ENCODE measurements at places on chromosomes 1 and 21. TPM values are rescaled to one million over a fixed set of nuclear protein-coding genes. Genes with fewer than 3 reads are reported as not detected.
A peak's percentile ranks its signal among the peaks of the same experiment; 100 is the strongest.

The VHLL gene
- not detected for total RNA-seq

The CELA2A gene
- not detected for total RNA-seq

DNA sequence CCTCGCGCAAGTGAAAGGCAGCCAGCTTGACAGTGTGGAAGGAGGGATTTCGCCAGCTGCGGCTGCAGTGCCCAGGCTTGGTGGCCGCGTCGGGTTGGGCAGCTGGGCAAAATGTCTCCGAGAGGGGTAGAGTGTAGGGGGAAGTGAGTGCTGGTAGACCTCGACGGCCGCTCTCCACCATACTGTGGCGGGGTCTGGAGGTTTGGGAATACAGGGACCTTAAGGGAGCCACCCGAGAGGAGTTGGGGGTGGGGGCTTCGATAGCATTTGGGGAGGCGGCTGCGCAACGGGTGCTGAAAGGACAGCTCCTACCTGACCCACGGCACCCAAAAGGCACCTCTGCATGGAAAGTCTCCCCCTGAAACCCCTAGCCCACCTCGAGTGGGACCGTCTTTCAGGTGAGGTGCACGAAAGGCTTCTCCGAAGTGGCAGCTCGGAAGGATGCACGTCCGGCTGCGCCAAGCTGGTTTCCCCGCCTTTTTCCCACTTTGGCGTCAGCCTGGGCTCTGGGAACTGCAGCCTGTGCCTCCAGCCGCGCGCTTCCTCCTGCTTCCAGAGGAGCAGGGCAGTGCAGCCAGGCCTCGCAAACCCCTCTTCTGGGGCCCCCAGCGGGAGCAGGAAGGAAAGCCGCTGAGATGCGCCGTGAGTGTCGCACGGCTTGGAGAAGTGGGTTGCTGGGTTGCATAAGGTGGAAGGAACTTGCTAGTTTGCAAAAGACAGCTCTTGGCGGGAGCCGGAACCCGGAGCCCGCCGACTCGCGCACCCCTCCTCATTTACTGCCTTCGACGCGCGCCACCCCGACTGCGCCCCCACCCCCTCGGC, 531 bp upstream of the HMGN2 start:
- peak; percentile 76 for DNase-seq

- no peak for DNase-seq
These were observed 486.2 kb upstream of the VAMP3 start for GRCh38 chr1:7284839-7285435.

DNA sequence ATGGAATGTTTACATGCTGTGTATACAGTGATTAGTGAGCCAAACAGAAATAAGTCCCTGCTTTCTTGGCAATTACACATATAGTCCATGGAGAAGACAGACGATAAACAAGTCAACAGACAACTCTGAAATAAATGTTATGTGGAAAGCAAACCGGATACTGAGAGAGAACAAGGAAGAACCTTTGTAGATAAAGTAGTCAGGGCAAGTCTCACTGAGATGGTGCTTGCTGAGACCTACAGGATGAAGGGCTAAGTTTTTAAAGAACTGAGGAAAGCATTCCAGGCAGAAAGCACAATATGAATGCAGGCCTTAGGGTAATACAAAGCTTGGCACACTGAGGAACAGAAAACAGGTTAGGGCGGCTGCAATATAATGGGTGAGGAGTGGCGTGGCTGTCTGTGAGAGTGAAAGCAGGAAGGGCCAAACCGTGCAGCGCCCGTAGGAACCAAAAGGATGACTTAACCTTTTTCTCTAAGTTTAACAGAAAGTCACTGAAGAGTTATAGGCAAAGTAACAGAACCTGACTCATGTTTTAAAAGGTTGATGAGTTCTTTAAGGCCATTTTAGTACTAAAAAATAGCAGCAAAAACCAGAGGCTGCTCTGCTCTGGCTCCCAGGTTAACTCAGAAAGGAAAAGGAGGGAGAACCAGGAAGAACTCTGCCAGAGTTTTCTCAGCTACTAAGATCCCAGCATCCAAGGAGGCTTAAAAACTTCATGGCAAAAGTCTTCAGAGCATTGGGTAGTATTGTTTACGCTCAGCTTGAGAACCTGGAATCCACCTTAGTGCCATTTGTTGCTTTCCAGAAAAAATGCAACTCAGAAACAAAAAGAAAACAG, 8.7 kb upstream of the TTF2 start:
- peak; percentile 41 for DNase-seq

DNA sequence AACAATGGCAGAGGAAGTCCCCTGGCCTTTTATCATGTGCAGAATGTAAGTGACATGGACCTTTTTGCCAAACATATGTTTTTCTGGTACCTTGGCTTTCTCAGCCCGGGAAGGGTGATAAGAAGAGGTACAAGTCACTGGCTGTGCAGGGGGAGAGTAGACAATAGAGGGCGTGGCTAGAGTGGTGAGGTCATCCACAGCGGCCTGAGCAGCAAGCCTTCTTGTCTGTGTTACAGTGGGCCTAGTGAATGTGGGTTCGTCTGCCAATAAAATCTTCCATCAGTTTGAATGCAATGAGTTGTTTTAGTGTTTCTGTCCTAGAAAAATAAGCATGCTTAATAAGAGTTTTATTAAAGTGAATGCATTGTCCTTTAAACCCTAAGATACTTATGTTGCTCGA, 59.0 kb upstream of the PGD start:
- DNase-seq: peak; percentile 64
